Epithelial cell of proximal tubule (primary cell): ENCODE measurements at places on chromosomes 5 and 9.

DNA sequence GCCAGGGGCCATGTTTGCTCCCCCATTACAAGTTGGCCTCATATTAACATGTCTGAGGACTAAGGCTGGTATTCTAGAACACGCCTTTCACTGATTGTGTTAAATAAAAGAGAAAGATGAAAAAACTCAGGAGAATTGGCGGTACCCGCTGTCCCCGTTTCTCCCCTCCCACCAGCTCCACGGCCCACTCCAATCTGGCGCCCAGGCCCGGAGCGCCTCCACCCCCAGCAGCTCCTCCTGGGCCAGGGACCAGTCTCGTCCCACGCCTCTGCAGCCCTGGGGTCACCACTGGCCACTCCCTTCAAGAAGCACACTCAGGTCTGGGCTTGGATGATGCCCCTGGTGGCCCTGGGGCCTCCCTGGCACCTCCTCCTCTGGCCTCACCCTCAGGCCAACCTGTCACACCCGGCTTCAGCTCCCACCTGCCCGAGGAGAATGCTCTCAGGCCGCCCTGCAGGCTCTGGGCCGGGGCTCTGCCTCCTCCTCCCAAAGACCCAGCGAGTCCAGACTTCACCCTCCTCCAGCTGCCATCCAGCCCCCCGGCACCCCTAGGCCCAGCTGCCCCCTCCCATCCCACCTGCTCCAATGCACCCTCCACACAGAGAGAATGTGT lies 133.0 kb upstream of the PPP1R26 start:
- DNase-seq = no peak

DNA sequence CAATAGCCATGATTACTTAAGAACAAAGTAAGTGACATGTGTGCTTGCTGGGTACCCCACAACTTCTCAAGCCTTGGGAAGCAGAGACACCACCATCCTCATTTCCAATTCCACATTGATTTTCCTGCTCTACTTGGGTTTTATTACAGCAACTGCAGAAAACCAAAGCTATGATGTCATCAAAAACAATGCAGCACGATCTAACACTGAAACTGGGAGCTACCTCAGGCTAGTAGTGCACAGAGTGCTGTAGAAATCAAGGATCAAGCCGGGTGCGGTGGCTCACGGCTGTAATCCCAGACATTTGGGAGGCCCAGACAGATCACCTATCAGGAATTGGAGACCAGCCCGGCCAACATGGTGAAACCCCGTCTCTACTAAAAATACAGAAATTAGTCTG lies 174.4 kb upstream of the MSX2 start:
- no peak for DNase-seq

GRCh38 chr9:113853333-113853732 lies 22.8 kb upstream of the ZNF618 start:
- no peak for DNase-seq

DNA sequence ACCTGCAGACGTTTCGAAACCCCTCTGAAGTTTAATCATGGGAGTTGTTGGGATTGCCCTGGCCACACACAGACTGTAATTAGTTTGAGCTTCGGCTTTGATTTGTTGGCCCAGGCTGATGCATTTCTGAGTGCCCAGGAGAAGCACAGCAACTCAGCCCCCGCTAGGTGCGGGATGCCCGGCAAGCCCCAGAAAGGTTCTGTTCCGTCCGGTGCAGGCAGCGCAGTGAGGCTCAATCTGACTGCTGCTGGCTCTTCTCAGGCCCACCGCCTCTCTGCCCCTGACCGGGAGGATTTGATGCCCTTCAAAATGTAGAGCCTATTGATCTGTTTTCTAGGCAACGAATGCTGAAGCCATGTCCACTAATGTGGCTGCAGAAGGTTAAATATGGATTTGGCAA lies 73.4 kb upstream of the TAF11L2 start:
- no peak for DNase-seq

- DNase-seq = no peak
Measured at GRCh38 chr5:142057697-142058056, 44.9 kb upstream of the GNPDA1 start.

DNA sequence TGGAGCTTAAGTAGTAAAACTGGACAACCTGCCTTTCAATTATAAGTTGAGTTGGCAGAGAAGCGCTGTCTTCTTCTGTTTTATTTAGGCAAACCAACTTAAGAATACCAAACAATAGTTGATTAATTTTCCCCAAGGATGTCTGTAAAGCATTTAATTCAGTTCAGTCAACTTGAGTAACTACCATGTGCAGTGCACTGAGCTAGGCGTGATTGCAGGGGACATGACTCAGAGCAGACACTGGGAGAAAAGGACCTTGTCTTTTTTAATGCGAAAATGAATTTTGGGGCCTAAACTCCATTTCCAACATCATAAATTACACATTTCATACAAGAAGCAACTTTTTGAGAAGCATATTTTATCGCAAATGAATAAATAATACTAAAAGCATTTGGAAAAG lies 66.3 kb downstream of the FBXL7 start:
- no peak for DNase-seq

DNA sequence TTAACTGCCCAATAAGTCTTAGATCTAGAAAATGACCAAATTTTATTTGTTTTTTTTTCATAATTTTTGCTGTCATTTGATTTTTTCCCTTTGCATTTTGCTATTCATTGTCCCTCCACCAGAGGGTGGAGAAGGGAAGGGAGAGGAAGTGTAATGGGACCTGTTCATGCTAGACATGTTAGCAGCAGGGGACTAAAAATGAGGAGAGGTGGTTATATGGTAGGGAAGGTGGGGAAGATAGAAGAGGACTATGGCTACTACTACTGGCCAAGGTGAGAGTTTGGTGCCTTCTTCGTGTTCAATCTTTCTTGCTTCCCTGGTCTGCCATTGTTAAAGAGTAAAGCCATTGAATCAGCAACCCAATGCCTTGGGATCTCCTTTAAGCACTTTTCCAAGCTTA lies 6.4 kb downstream of the GRIA1 start:
- no peak for DNase-seq

- peak; percentile 40 for DNase-seq
Measured at GRCh38 chr9:108168236-108168850, 678.8 kb upstream of the KLF4 start.

DNA sequence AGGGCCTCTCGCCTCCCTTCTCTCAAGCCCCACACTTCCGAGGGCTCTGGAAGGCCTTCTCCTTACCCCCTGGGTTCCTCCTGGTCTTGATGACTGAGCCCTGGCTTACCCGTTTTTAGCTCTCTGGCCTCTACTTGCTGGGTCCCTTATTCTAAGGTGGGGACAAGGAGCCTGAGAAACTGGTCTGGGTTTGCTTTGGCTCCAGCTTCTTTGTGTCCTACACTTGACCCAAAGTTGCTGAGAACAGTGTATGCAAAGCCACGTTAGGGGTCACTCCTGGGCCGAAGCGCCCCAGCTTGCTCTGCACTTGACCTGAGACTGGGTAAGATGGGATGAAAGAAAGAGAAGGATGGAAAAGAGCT lies 788 bp downstream of the ZNF346 start:
- no peak for DNase-seq

GRCh38 chr5:82820961-82821845 lies 256.0 kb downstream of the TMEM167A start:
- no peak for DNase-seq

DNA sequence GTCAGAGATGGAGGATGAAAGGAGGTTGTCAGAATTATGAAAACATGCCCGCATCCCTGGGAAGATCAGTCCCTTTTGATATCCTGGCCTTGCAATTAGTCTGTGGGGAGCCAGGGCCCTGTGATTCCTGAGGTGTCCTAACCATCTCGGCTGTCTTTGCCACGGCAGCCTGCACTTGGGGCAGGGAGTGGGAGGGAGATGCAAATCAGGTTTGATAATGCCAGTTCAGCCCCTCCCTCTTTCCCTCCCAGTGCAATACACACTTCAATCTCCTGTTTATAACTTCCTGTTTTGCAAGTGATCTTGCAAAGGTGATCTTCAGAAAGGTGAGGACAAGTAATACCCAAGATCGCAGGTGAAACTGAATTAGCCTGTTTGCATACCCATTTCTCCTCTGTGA lies 114.0 kb upstream of the ALDH1B1 start:
- no peak for DNase-seq

DNA sequence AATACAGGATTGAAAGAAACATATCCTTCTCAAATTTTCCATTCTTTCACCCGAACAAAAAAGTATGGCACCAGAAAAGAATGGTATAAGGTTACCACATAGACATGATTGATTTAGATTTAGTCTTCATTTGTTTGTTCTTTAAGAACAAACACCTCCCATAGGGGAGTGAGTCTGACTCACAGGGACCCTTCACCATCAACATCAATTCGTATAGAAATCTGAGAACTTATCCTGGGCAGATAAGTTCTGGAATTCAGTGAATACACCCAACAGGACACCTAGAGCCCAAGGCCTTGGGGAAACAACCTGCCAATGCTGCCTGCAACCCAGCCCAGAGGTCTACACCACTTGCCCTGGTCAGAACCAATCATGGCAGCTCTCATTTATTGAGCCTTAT lies 46.2 kb downstream of the LHFPL2 start:
- no peak for DNase-seq

DNA sequence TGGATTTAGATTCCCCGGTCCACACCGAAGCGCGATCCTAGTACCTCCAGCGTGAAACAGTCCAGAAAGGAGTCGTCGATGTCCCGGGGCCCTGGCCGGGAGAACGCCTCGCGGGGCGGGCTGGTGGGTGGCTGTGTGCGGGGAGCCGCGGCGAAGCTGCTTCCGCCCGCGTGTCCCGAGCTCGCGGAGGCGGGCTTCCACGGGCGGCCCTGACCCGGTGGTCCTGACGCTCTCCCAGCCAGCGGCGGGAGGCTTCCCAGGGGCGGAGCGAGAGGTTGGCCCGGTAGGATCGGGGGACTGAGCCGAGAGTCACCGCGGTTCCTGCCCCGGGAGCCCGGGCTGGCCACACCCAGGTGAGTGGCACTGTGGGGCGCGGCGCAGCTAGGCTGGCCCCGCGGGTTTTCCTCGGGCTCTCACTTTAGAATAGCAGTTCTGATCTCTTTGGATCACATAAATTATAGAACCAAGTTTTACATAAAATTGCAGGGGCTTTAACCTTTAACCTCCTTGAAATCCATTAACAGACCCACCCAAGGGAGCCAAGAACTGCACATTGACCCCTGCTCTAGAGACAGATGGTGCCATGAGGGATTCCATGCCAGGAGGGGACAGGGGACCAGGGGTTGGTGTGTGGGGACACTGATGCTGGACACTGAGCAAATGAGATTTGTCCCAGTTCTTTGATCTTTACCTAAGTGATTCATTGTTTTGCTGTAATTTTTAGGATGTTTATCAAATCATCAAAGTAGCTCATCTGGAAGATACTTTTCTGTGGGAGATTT lies 29.2 kb upstream of the IL31RA start:
- DNase-seq = no peak

DNA sequence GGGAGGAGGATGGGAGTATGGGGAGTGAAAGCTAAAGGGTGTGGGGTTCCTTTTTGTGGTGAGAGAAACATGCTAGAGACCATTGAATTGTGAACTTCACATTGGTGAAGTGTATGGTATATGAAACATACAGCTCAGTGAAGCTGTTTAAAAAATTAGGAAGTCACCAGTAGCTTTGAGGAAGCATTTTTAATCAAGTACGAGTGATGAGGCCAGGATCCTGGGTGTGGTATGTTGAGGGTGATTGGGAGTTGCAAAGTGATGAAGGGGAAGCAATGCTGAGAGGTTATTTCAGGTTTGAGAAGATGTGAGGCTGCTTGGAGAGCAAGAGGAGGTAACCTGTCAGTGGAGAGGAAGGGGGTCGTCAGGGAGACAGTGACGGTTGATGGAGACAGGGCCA lies 22.7 kb upstream of the CLK4 start:
- DNase-seq = no peak
